ENCODE measurements at places on chromosomes 3 and 15.

- no peak for DNase-seq
Observed at GRCh38 chr3:46998852-46999515, 19.5 kb downstream of the NBEAL2 start.

GRCh38 chr15:50042775-50043174 lies 76.3 kb downstream of the ATP8B4 start:
- DNase-seq = no peak

GRCh38 chr3:14256046-14256445 lies 77.4 kb downstream of the LSM3 start:
- DNase-seq = no peak

GRCh38 chr3:65660000-65660598 lies 378.6 kb downstream of the MAGI1 start:
- no peak for DNase-seq

DNA sequence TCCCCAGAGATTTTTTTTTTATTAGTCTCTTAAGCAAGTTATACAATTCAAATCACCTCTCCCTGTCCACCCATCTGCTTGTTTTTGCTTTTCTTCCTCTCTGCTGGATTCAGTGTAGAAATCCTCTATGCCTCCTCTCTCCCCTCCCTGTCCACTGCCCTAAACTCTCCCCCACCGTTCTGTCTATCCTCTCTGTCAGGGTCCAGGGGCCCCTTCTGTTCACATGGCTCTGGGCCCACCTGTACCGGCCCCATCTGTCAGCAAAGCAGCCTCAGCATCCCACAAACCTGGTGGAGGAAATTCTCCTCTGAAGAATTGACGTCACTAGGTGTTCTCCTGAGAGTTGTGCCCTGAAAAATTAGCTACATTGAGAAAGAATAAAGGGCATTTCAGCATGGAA lies 137.6 kb upstream of the CMC1 start:
- DNase-seq = no peak

DNA sequence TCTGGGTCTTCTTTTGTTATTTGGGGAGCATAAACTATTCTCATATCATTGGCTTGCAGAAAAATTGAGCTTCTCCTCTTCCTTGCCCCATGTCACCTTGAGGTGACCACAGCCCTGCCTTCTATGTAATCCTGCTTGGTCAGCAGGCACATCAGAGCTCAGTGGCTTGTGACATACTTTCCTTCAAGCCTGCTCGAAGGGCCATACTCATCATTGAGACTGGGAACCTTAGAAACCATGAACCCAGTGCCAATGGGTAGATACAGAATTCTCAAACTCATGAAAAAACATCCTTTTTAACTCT lies 3.7 kb upstream of the CCR2 start:
- DNase-seq = no peak

GRCh38 chr3:69092030-69092516 lies 7.3 kb downstream of the ARL6IP5 start:
- no peak for DNase-seq

DNA sequence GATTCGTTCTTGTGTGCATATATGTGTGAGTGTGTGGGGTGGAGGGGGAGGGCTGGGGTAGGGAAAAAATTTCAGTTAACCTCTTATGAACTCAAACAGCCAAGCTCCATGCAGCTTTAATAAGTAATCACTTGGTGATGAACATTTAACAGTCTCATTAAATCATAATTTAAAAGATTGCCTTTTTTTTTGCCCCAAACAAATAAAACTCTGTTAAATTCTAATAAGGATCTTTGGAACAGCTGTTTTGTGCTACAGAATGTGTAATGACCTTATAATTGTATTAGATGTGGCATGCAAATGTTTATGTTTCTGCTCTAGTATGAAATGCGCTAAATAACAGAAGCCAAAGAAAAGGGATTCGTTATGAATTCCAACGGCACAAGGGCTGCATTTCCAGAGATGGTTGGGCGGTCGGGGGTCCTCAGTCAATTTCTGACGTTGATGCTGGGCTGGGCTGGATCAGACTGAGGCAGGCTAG lies 80.0 kb upstream of the RORA start:
- DNase-seq = no peak

DNA sequence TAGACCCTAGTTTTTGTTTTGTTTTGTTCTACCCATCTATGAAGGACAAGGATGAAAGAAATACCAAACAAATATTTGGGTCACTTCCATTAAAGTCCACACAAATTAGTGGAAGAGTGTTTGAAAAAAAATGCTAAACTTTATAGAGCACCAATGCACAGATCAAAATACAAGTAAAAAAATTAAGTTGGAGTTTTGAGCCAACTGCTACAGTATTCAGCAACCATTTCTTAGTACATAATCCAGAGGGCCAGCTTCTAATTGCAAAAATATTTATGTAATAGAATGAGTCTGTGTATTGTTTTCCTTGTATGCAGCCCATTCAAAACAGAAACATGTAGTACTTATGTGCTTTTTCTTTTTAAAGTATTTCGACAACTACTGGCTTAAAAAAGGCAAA lies 121.1 kb downstream of the CBLB start:
- no peak for DNase-seq

DNA sequence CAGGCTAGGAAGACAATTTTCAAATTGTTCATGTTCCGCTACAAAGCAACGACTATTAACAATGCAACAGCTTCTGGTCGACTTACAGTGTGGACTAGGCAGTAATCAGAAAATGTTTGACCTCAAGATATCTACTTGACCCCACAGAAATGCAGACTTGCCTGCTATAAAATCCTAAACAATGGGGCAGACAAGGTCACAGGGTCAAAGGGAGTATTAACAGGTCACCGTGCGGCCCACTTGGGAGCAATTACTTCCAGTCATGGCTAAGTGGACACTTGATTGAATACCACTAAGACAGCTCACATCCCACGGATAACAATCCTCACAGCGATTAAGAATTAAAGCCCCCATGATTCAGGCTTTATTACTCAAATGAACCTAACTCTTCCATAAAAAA lies 58.9 kb downstream of the FOXP1 start:
- no peak for DNase-seq

DNA sequence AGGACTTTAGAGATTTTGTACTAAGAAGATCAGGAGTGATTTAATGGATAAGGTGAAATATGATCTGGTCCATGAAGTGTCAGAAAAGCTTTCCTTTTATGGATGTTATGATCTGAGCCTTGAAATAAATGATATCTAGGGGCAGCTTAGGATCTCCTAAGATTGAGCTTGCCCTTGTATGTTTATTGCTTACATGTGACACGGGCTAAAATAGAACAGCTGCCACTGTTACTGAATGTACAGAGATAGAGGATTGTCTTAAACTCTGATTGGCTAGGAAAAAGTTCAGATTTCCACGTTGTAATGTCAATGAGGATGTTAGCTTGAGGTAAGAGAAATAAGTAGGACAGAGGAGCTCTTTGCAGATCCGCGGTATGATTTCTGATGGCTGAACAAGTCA lies 8.8 kb downstream of the FYTTD1 start:
- no peak for DNase-seq

GRCh38 chr15:96353930-96354730 lies 23.6 kb downstream of the NR2F2 start:
- DNase-seq = no peak

DNA sequence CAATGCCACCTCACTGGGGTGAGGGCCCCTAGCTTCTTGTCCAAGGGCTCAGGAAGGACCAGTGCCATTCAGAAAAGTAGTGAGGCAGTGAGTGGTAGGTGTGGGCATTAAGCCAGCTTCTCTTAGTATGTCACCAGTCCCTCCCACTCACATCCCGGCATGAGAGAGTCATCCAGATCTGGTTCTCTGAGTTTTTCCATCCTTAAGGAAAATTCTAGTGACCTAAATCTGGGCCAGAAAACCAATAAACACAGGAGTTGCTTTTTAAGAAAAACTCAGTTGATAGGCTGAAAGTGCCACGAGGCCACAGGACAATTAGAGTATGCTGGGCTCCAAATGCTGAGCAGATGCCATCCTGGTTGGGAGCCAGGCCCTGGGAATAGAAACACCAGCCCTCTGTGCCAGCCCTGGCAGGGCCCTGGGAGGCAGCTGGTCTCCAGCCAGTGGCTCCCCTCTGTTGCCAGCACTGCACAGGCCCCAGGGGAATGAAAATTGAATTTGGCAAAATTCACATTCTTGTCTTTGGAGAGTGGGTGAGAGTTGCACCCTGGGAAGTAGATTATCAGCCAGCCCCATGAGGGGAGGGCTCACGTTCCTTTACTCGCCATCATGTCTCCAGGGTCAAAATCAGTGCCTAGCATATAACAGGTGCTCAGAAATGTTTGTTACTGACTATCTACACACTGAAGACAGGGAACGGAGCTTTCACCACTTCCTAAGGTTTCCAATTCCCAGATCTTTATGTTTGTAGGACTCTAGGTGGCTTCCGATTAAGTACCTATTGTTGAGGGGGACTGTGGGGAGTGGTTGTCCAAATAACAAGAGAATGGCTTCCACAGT lies 52.8 kb downstream of the FAM43A start:
- no peak for DNase-seq

DNA sequence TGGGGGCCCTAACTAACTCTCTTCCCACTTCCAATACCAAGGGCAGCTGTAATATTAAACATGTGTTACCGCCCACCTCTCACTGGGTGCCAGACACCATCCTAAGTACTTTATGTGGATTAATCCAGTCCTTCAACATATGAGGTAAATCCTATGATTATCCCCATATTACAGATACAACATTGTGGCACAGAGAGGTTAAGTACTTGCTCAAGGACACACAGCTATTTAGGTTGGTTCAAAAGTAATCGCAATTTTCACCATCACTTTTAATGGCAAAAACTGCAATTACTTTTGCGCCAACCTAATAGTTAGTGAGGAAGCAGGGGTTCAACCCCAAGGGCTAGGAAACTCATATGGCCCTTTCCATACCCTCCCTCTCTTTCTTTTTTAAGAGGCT lies 100.8 kb downstream of the SEMA5B start:
- DNase-seq = no peak

GRCh38 chr3:184133840-184134745 lies 1.1 kb upstream of the EIF2B5 start:
- peak; percentile 43 for DNase-seq

DNA sequence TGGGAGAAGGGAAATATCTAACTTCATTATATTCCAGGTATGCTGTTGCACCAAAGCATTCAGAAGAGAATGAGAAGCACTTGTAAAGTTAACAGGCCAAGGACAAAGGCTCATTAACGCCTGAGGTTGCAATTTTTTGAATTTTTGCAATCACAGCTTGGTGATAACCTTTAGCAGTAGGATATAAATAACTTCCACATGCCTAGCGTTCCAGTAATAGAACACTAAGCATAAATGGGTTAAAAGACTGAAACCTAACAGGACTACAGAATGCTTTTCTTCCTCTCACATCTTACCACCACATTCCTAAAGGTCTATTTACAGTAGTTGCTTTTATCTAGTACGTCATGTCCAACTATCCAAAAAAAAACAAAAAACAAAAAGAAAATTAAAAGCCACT lies 57.4 kb upstream of the IMPG2 start:
- no peak for DNase-seq

DNA sequence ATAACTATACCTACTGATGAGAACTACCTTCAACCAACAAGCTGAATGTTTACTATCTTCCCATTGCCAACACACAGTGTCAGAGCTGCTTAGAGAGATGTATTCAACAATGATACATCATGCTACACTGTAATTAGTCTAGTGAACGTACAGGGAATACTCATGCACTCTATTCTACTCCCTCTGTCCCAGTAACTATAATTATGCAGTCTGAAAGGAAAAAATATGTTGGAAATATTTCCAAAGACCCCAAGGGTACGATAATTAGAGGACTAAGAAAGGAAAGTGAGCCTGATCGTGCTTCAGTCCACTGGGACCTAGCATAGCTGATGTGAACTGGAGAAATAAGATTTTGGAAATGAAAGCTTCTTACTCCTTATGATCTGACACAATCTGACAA lies 36.9 kb upstream of the FSIP1 start:
- no peak for DNase-seq

- no peak for DNase-seq
Observed at GRCh38 chr15:69443032-69443611, 9.5 kb upstream of the RPLP1 start.

DNA sequence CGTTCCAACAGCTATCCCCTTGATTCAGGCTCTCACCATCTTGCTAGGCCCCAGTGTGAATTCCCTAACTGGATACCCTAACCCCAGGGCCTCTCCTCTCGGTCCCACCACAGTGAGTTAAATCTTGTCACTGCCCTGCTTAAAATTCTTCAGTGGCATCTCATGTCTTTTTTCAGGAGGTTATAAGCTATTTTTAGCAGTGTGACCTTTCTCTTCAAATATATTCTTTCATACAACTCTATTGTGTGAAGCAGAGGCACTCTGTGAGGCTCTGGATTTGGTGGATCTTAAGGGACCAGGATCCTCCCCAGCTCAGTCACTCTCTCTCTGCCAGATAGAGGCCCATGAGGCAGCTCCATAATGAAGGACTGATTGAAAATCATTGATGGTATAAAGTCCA lies 760.4 kb downstream of the NTRK3 start:
- no peak for DNase-seq

DNA sequence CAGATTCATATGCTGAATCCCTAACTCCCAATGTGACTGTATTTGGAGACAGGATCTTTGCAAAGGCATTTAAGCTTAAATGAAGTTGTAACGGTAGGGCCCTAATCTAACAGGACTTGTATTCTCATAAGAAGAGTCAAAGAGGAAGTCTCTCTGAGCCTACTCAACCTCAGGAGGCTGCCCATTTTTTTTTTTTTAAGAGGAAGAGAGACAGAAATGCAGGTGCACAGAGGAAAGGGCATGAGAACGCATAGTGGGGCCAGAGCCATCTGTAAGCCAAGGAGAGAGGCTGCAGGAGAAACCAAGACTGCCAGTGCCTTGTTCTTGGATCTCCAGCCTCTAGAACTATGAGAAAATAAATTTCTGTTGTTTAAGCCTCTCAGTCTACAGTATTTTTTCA lies 28.4 kb downstream of the ZNF860 start:
- no peak for DNase-seq

DNA sequence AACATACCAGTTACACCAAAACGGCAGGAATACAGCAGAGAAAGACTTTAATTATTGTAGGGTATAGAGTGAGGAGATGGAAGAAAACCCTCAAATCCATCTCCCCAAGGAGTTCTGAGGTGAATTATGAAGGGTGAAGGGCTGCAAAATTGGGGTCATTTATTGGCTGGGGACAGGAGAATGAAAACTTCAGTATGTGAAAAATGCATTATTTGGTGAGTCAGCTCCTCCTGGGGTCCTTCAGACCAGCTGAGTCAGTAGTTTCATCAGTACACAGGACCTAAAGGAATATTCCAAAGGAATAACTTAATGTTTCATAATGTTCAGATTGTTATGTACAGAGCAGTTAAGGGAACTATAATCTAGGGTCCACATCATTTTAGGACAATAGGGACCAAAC lies 566.0 kb downstream of the GBE1 start:
- DNase-seq = no peak

- DNase-seq = no peak
Observed at GRCh38 chr3:173901649-173902048, 504.1 kb downstream of the NLGN1 start.

GRCh38 chr15:61159901-61160300 lies 69.2 kb downstream of the RORA start:
- no peak for DNase-seq

DNA sequence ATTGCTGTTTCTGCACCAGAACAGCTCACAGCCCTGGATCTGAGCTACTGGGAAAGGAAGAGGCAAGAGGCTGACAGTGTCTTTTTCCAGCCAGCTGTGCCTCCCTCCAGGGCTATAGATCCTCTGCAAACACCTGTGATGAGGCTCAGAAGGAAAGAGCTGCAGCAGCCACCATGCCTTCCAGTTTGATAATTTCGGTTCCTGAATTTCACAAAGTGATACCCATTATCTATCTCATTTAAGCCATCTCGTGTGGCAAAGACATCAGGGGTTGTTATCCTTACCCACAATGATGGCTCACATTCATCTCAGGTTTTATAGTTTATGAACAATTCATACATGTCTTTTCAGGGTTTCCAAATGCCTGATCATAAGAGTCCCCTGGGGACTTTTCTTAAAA lies 1.8 kb upstream of the LARP6 start:
- DNase-seq = no peak
